Activated CD4-positive, alpha-beta T cell treated with anti-CD3 and anti-CD28 coated beads for 36 hours (primary cell): ENCODE measurements at places on chromosomes 1 and 21.

DNA sequence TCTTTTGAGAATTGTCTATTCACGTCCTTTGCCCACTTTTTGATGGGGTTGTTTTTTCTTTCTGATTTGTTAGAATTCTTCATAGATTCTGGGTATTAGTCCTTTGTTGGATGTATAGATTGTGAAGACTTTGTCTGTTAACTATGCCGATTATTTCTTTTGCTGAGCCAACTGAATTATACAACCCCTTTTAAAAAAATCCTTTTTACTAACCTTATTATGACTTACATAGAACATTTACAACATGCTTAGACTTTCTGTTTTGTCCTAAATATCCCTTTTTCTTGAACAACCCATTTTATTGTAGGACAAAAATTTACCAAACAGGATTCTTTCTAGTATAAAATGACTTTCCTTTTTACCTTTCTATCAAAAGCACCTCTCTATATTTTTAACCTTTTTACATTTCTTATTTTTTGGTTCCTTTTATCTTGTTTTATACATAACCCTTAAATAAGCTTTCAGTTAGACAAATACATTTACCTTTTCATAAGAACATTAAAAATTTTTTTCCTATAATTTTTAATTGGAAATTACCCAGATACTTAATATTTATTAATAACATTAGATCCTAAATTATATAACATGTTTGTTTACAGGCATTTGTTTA is 70.4 kb upstream of the TTLL7 start:
- no peak for DNase-seq

DNA sequence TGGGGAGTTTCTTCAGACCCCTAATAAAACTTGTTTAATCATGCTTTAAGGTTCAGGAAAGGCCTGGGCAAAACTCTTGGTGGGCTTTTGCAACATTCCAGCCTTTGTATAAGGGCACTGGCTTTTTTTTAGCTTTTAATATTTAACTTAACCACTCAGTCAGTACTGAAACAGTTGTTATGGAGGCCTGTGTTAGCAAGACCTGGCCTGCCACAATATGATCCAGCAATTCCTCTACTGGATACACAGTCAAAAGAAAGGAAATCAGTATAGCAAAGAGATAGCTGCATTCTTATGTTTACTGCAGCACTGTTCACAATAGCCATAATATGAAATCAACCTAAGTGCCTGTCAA is 75.1 kb upstream of the COG2 start:
- no peak for DNase-seq

DNA sequence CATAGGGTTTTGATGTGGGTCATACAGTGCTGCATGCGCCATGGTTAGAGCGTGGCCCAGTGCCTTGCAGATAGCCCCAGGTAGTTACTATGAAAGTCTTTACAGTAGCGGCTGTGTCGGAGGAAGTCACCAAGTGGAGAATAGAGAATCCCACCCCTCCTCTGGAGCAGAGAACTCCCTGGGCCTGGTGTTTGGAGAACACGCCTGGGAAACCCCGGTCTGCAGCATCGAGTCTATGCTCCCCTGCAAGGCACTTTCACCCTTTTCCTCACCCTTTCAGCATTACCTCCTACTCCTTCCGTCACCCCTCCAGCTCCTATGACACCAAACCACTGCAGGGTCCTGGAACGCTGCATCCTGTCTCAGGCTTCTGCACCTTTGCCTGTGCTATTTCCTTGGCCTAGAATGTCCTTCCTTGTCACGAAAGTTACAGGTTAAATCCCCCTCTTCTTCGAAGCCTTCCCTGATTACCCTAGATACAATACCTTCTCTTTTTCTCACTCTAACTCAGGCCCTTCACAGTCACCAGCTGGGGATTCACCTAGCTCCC is 2.7 kb upstream of the SLC1A7 start:
- DNase-seq: no peak

- DNase-seq: peak; percentile 81
These were observed 241.0 kb downstream of the KCNJ6 start for GRCh38 chr21:37675202-37675801.

DNA sequence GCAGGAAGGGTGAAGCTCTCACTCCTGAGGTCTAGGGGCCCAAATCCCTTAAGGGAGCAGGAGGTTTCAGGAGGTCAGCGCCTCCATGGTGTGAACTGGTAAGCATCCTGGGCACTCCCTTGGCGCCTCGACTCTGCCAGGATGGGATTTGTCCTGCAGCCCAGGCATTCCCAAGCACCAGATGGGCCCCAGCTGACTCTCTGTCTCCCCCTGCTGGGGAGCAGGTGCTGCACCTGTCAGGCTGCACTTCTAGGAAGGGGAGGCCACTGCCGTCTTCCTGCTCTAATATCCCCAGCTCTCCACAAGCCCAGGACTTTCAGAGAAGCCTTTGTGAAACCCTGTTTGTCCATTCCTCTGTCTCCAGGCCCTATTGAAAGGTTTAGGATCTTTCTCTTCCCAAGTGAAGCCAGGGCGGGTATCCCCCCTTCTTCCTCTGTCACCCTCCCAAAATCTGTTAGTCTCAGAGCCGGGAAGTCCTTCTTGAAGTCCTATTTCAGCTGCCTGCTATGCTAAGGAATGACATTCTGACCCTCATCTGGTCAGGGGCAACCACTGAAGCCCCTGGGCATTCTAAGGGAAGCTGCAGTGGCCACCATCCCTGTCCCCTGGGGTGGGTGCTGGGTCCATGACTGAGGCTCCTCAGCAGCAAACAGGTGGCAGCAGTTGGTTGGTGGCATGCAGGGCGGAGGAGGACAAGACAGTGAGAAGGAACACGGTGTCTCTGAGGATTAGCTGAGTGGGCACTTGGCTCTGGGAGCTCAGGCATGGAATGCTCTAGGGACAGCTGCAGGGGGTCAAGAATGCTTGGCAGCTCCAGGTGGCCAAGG is 3.2 kb downstream of the MYBPH start:
- DNase-seq: peak; percentile 75

- no peak for DNase-seq
These were observed 102.3 kb downstream of the LACTBL1 start for GRCh38 chr1:22870201-22870871.

DNA sequence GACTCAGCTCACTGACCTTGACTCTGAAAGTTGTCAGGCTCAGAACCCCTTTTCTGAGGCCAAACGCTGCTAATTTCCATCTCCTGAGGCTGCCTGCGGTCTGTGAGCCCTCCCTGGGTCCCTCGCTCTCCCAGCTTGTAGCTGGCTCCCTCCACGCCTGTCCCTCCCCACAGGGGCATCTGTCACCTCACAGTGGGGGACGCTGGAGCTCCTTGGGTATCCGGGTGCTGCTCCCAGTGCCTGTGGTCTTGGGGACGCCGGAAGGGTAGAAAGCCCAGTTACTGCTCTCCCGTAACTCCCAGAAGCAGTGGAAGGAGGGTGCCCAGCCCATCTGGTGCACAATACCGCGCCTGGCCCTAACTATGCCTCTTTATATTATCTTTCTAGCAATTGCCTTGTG is 13.0 kb upstream of the MMEL1 start:
- DNase-seq: no peak

GRCh38 chr1:37728416-37728815 is 36.1 kb downstream of the CDCA8 start:
- DNase-seq: no peak

DNA sequence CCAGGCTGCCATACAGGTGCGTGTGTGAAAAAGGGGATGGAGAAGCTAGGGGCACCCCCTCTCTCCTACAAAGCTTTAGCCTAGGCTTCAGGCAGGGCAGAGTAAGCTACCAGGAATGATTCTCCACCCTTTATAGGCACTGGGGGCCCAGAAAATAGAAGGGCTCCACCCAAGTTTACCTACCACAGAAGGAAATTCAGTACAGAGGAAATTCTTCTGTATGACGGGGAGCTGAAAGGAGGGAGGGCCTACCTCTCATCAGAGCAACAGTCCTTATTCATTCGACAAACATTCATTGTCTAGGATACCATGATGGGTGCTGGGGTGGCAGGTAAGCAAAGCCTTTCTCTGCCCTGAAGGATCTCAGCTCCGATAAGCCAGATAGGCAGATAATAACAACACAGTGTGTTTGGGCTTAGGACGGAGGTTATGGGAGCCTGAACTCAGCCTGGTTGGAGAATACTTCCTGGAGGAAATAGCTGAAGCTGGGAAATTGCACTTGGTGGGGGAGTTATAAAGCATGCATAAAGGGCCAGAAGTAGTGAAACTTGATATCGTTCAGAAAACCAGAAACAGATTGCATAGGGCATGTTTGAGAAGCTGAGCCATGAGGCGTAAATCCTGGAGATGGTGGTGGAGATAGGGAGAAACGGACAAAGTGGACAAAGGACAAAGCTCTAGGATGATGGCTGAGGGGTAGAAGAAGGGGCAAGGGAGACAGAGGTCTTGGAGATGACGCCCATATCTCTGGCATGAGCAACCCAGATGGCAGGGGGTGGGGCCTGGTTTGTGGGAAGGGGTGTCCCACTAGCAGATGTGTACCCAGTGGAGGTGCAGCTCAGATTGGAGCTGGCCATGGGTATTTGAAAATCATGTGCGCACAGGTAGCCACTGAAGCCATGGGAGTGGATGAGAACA is 5.3 kb upstream of the P3R3URF start:
- no peak for DNase-seq

- DNase-seq: no peak
These were observed 207 bp upstream of the SVBP start for GRCh38 chr1:42817440-42817767.

DNA sequence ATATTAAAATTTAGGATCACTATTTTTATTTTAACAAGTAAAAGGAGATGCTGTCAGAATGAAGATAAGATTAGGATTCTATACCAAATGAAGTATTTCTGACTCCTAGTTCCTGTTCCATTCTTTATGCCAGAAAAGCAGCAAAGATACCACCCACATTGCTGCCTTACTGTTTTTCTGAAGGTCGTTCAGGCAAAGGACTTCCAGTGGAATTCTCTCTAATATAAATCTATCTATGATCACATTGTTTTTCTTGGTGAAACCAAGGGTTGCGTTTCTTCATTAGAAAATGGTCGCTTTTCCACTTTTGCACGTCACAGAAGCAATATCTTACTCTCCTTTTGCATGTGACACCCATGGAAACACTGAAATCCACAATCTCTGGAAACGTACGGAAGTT is 594.8 kb upstream of the ADGRL2 start:
- DNase-seq: no peak

DNA sequence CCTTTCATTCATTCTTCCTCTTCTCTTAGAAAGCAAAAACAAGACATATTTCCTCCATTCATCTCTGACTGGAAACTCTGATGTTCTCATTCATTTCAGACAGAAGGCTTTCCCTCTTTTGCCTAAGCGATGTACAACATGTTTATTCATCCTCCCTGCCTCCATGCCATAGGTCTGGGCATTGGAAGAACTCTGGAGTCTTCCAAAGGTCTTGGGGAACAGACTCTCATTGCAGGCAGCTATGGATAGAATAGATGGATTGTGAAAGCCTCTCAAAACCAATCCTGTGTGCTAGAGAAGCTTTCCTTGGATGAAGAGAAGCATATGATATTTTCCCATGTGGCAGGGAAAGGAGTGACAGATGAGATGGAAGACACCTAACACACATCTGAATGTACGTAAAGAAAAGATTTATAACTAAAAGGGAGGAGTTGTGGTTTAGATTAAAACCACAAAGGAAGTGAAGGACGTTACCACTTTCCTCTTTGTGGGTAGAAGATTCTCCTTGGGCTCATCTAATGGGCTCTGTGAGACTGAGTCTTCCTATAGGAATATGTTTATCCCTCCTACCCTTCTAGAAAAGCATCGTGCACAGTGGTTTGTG is 38.7 kb downstream of the BCL9 start:
- no peak for DNase-seq

DNA sequence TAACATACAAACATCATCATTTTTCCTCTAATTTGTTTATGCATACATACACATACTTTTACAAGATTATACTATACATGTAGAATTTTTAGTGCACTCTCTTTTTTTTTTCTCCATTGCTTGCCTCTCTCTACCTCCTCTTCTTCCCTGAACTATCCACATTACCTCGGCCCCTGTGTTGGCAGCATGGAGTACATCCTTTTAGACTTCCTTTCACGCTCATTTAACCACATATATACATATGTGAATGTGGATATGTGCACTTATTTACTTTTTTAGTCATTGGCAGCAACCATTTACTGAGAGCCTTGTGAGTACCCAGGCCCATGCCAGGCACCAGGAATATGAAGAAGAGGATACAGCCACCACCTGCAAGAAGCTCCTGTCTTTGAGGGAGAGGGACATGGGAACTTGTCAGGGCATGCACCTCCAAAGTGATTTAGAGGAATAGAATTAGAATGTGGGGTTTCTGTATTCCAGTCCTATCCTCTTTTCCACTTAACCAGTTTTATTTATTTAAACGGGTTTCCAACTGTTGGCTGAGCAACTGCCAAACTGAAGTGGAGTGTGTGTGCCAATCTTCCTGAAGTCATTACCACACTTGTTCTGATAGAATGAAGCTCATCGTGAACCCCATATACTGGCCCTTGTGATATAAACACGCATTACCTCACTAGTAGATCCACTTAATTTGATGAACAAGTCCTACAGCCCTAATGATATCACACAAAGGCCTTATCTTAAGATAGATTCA is 212.6 kb downstream of the TNR start:
- no peak for DNase-seq

GRCh38 chr1:7576946-7577657 is 194.0 kb upstream of the VAMP3 start:
- DNase-seq: no peak

- DNase-seq: no peak
These were observed 441.0 kb upstream of the PRMT6 start for GRCh38 chr1:106615473-106615872.

GRCh38 chr1:246587606-246588005 is 21.4 kb downstream of the CNST start:
- DNase-seq: no peak

DNA sequence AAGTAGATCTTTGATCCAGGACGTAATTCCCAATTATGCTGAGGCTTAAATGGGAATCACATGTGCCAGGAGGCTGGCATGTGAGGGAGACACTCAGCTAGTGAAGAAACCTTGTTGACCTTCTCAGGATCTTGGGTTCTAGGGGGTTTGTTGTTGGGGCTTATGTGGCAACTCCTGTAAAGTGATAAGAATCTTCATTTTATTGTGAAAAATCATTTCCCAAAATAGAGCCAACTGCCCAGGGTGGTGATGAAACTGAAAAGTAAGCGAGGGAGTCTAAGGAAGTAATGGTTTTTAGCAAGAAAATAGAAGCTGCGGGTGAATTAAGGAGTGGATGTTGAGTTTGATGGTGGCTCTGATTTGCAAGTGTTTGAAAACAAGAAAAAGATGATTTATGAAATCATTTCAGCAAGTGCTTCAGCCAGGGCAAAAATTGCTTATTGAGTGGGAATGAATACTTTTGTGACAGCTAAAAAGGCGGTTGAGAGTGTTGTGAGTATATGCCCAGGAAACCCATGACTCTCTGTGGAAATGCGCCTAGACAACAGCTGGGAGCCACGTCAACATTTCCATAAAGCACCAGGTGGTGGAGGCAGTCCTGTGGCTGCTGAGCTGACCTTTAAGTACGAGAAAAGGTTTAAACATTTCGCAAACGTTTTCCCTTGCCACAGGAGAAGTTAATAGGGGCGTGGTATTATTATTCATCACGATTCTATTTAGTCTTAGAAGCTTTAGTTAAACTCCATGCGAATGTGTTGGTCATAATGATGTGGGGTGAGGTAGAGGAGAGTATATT is 102.7 kb downstream of the HMGB4 start:
- no peak for DNase-seq
